ENCODE measurements at places on chromosomes 2 and 18.

DNA sequence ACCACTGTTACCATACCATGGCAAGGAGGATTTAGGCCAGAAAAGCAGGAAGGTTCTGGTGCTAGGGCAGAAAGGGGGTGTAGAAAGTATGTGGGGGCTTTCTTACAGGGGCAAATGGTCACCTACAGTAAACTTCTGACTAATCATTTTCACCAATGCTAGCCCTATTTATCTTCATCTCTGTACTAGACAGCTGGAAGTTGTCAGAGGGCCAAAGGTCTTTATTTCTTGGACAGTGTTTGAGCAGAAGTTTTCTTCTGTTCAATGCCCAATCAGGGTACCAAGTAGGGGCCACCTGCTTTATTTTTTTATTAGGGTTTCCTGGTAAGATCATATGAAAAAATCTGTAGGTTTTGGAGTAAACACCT is 37.6 kb downstream of the MAP4K4 start:
- DNase-seq = no peak

DNA sequence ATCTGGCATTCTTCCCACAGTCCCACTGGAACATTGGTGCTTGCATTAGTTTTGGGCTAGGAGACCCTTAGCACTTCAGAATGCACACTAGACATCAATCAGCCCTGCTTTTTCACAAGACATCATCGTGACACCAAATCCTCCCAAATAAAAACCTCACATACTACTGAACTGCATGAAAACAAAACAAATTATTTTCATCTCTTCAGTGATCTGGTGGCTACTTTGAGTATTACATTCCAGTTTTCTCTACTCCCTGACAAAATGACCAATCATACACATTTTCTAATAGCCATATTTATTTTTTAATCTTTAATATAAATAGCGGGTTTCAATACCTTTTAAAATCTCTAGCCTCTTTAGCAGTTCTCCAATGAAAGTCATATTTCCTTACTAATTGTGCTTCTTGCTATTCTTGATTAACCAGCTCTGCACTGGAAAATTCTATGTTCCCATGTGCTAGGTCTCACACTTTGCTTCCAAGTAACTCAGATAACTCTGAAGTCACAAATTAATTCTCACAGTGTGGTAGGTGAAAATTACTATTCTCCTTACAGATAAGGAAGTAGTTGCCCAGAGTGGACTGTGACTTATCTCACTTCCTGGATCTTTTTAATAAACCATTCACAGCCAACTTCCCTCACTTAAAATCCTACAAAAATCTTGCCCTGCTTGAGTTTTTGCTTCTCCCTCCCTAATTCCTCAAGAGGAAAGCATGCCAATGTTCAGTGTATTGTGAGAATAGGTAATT is 82.5 kb upstream of the EPB41L3 start:
- DNase-seq = no peak

DNA sequence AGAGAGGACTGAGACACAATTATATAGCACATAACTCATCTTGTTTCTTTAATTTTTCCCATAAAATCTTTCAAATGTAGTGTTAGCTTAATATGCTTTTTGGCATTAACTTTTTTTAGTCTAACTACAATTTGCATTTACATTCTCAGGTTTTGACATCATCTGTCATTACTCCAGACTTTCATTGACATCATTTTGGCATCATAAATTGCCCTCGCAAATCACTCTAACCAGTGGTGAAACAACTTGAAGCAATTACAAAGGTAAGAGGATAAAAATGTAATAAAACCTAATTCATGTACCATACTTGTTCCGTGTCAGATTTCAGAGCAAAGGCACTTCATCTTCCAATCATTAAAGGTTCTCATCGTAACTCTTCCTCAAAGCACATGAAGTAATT is 41.4 kb downstream of the RFX8 start:
- DNase-seq = no peak

- no peak for DNase-seq
Measured at GRCh38 chr2:32941944-32942690, 4.6 kb upstream of the LTBP1 start.

DNA sequence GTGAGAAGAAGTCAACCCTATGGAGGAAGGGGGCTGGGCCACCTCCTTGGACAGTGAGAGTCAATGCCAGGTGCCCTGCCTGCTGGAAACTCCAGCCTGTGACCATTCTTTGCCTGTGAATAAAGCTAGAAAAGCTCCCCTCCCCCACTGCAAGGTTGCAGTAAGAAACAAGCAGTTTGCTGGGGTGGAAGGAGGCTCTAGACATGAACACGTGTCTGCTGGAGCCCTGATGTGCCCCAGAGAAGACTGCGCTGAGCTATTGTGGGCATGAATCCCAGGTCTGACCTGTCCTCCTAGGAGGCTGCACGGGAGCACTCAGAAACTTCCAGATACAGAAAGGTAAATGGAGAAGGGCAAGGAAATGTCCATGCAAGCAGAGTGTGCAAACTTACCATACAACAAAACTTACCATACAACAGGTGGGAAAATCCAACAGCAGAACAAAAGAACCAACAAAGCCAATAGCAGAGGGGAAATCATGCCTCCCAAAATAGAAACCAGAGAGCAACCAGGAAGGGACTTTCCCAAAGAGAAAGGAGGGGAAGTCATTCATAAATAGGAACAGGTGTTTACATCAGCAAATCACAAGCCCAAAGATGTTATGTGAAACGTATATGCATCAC is 278.7 kb downstream of the BCL2 start:
- peak; percentile 15 for DNase-seq

GRCh38 chr2:145408980-145409379 is 889.1 kb upstream of the ZEB2 start:
- DNase-seq = no peak

DNA sequence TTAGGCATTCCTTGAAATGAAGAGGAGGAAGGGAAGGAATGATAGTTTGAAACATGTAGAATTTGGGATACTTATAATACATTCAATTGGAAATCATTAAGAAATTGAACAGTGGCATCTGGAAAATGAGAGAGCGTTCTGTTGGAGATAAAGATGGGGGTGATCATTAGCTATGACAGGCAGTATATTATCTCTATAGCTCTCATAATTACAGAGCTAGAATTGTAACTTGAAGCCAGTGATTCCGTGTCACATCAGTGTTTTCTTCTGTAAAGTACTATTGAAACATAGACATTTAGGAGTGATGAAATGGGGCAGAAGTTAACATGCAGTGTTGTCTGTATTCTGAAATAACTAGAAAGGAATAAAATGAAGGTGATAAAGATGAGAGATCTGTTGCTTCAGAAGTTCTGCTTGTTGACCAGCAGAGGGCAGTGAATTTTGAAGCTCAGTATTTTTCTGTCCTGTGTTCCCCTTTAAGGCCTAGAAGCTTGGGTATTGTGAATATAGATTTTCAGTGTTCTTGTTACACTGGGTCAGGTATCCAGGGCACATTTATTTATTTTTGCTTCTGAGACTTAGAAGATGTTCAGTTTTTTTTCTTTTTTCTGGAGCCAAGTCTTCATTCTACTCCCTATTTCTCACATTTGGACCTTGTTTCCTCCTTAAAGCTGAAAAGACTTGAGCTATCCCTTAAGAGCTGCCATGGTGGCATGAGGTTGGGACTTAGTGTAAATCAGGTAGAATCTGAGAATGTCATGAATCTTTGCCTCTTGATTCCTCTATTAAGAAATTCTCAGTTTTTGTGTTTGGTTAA is 157.4 kb downstream of the TAF4B start:
- DNase-seq = peak; percentile 40

- no peak for DNase-seq
Measured at GRCh38 chr2:101083613-101084012, 67.6 kb downstream of the TBC1D8 start.

GRCh38 chr18:57845605-57846074 is 42.5 kb upstream of the ATP8B1 start:
- DNase-seq = no peak

DNA sequence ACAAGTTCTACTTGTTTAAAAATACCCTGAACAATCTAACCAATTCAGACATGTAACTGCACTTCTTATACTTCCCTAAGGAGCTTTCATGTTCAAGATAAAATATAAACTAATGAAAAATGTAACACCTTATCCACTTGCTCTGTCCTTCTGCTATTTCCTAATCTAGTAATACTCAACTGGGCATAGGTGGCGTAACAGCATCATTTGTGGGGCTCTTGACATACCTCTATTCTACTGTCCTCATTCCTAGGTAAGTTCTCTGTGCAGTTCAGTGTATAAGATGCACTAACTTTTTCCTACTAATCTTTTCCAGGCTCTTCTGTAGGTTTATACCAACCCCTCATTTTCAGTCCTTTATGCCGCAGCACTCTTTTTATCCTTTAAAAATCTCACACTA is 36.7 kb downstream of the PRKD3 start:
- DNase-seq = no peak

GRCh38 chr2:241802421-241803318 is 6.3 kb upstream of the NEU4 start:
- peak; percentile 5 for DNase-seq

GRCh38 chr2:160538559-160539355 is 45.1 kb upstream of the RBMS1 start:
- no peak for DNase-seq

GRCh38 chr2:51553476-51553875 is 521.5 kb upstream of the NRXN1 start:
- DNase-seq = no peak

DNA sequence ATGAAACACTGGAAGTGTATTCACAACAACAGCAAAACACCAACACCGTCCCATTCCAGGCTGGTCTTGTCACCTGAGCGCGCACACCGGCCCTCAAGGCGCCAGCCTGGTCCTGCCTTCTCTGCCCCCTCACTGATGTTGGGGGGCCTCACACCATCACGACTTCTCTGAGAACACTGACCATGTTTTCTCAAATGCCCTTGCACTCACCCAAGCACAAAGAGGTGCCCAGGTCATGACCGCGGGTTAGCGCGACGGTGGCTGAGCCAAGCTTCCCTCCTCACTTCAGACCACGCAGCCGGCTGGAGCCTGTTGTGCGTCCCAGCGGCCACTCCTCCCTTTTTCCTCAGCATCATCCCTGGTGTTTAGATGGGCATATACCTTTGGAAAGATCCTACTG is 101.3 kb upstream of the SALL3 start:
- no peak for DNase-seq

- no peak for DNase-seq
Measured at GRCh38 chr18:63342206-63342605, 22.6 kb upstream of the BCL2 start.

DNA sequence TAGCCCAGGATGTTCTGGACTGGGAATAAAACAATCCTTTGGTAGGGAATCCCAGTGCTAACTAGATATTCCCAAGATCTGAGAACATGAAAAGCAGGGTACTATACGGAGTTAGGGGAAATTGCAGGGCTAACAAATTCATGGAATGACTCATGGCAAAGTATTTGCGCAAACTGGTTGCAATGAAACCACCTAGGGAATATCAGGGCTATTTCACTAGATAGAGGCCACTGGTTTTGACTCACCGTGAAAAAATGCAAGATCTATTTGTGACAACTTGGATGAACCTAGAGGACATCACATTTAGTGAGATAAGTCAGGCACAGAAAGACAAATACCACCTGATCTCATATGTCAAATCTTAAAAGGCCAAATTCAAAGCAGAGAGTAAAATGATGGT is 233.3 kb downstream of the MBD2 start:
- DNase-seq = no peak

- DNase-seq = no peak
Measured at GRCh38 chr2:33371304-33372090, 105.0 kb upstream of the RASGRP3 start.

DNA sequence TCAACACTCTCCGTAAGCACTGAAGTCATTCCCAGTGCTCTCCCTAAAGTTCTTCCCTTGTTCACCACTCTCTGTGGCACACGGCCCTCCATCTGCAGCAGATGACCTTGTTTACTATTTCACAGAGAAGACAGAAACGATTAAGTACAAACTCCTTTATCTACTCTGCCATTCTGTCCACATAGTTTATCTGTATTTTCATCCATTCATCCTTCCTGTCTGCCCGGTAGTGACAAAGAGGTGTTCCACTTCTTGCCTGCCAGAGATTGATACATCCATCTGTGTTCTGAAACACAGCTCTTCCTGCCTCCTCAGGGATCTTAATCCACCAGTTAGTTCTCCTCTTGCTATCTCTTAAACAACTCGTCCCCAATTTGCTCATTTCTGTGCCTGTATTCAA is 77.9 kb upstream of the CD226 start:
- DNase-seq = no peak

Measured in GM19239 (cell line).